Hematopoietic multipotent progenitor cell (in vitro differentiated cells): ENCODE measurements at places on chromosomes 11 and 22. TPM values are rescaled to one million over a fixed set of nuclear protein-coding genes. Genes with fewer than 3 reads are reported as not detected.

GRCh38 chr22:44459551-44459950 is 38.5 kb downstream of the RTL6 start:
- DNase-seq, result no peak

DNA sequence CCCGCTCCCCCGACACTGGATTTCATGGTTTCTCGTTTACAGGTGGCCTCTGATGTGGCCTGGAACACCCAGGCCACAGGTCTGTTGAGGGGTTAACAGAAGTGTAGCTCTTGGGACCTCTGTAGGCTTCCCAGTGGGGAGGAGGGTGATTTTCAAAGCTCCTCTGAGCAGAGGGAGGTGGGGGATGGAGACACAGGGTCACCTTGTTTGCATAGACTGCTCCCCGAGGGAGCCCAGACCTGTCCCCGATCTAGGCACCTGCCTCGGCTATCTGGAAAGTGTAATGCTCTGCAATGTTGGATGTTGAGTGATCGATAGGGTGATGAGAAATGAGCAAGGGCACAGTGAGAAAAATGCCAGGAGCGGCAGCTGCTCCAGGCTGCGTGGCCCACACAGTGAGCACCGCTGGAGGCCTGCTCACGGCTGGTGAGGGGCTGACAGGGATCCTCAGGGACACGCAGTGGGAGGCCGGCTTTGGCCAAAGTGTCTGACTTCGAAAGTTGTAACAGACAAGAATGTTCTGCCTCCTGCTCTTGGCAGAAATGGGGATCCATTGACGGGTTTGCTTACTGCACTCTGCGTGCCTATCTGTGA is 594.1 kb downstream of the BRD1 start:
- no peak for DNase-seq

DNA sequence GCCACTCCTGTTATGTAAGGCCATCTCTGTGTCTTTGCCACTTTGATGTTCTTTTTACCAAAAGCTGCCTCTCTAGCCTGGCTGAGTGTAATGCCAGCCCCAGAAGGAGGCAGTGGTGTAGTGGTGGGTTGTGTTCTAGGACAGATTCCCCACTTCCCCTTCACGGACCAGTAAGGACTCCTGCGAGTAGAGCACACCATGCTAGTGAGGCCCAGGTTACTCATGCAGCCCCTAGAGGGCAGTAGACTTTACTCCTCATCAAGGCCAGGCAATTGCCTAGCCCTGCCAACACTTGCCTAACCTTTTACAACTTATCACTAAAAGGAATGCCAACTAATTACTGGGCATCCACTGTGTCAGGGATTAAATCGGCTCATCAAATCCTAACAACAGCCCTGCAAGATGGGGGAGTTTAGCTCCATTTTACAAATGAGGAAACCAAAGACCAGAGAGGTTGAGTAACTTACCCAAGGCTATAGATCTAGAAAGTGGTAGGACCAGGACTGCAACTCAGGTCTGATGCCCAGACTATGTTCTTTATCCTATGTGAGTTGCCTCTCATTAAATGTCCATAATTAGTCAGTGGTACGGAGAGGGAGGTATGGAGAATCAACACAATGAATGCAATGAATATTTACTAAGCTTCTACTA is 75.3 kb downstream of the APIP start:
- peak; percentile 73 for DNase-seq

- no peak for DNase-seq
Measured at GRCh38 chr11:44316659-44317240, 6.8 kb upstream of the ALX4 start.

DNA sequence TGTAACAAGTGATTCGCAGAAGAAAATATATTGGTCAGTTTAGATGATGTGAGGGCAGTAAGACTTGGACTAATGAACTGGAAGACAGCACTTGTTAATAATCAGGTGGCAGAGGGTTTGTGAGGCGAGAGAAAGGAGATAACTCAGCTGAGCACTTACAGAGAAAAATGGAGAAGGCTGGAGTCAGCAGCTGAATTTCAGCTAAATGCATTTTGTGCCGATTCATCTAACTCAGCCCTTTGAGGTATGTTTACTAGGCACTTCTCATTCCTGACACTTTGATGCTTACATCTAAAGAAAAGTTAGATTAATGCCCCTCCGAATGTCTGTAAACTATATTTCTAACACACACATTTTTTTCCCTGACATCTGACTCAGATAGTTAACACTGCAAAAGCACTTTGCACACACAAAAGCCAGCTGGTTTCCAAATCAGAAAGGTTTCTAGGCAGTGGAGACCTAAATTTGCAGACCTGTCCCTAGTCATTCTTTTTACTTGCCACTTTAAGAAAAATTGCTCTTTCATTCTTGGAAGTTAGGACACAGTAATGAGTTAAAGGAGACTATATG is 859.5 kb upstream of the CCDC90B start:
- no peak for DNase-seq

GRCh38 chr11:86588566-86589090 is 83.8 kb downstream of the ME3 start:
- DNase-seq, result peak; percentile 45

- no peak for DNase-seq
Measured at GRCh38 chr11:69170704-69171103, 15.0 kb downstream of the SMIM38 start.

DNA sequence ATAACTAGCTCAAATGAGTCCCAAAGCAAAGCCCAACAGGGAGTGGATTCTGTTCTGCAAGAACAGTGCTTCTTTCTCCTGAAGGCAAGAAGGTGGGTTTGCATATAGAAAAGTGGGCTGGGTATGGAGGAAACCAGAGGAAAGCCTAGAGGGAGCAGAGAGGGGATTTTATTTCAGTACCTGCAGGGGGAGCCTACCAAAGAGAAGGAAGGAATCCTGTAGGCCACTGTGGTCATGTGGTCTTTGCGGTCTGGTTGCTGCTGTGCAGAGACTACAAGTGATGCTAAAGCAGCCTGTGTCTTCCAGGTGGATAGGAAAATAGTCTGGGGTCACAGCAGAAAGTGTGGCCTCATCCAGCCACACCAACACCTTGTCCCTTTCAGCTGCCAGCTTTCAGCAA is 33.2 kb upstream of the ZBTB16 start:
- peak; percentile 72 for DNase-seq

DNA sequence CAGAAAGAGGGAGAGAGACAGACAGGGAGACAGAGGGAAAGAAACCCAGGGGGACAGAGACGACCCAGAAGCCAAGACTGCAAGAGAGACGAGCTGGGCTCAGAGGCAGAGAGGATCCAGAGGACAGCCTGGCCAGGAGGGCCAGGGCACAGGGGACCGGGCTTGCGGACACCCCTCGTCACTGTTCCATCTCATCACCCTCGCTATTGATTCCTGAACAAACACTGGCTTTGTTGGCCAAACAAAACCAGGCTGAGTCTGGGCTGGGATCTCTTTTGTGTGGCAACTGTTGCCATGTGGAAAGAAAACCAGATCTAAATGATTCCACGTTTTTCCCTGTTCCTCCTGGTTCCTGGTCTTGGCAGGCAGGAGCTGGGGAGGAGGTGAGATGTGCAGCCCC is 339.4 kb downstream of the MN1 start:
- no peak for DNase-seq

- DNase-seq, result no peak
Measured at GRCh38 chr22:33361581-33361980, 303.4 kb upstream of the SYN3 start.

GRCh38 chr11:14089690-14090462 is 127.4 kb downstream of the SPON1 start:
- no peak for DNase-seq

DNA sequence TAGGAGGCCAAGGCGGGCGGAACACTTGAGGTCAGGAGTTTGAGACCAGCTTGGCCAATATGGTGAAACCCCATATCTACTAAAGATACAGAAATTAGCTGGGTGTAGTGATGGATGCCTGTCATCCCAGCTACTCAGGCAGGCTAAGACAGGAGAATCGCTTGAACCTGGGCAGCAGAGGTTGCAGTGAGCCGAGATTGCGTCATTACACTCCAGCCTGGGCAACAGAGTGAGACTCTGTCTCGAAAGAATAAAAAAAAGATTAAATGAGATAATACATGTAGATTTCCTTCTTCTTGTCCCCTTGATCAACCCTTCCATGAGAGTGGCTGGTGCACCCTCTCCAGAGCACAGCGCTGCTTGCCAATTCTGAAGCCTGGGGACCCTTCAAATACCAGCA is 106.9 kb downstream of the ST3GAL4 start:
- DNase-seq, result no peak

DNA sequence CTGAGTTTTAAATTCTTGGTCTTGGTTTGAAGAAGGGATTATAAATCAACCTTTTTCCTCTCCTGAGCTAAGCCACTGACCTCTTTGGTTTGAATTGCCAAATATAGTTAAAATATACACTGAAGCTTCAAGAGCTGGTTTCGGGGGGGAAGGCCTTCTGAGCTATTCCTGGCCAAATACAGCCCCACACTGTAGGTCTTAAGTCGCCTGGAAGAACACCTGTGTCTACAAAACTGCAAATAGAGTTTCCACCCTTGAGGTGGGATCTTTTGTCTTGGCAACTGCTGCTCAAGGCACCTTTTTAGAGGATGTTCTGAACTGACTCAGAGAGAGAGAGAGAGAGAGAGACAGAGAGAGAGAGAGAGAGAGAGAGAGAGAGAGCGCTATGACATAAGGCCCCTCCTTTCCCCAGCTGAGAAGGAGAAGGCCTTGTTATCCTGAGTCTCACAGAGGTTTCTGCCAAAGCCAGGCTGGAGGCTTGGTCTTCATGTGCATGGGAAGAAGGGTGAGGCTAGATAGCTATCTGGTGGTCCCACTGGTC is 5.5 kb downstream of the ADM start:
- no peak for DNase-seq

GRCh38 chr11:126680700-126681099 is 319.9 kb downstream of the KIRREL3 start:
- DNase-seq, result no peak

MFNG gene
- total RNA-seq, result 176 TPM

TYR gene
- total RNA-seq, result not detected

TPH1 gene
- total RNA-seq, result 0.27 TPM

PARVA gene
- total RNA-seq, result under 0.01 TPM

CHRM4 gene
- 1.6 TPM for total RNA-seq

PGA3 gene
- not detected for total RNA-seq

APOL2 gene
- 53.9 TPM for total RNA-seq

OPCML gene
- total RNA-seq, result not detected

ACR gene
- total RNA-seq, result 2.2 TPM
